Caki2 (cell line): ENCODE measurements at places on chromosomes 7 and 10. TPM values are rescaled to one million over a fixed set of nuclear protein-coding genes. Genes with fewer than 3 reads are reported as not detected.

The PRLHR gene
- total RNA-seq, result not detected in 2 replicates

The MMD2 gene
- not detected in 2 replicates for total RNA-seq

The DKK1 gene
- total RNA-seq, result 4.5 and 8.6 TPM in 2 replicates

The SAMD9L gene
- 0.17 and 1.0 TPM in 2 replicates for total RNA-seq

DNA sequence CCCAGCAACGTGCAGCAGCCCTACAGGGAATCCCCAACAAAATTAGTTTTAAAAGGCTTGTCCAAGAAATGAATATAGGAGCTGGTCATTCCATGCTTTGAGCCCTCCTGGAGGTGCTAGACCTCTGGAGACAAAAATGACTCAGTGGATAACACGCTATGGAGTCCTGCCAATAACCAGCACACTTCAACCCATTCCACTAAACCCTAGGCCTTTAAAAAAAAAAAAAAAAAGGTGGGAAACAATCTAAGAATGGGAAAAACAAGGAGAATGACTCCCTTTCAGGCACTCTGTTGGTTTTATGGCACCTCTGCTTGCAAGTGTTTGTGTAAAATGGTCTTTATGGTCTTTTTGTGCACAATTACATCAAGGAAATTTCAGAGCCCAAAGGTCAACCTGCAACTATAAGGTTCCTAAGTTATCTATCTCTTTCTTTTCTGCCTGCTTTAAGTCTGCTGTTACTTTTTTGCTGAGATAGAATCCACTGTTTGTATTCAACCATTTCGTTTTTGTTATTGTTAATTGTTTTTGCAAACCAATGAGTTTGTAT is 21.3 kb downstream of the AVL9 start:
- DNase-seq, result no peak

- DNase-seq, result no peak
These were observed 354.7 kb downstream of the OTUD1 start for GRCh38 chr10:23793577-23793976.

GRCh38 chr10:51642581-51642980 is 56.8 kb downstream of the CSTF2T start:
- no peak for DNase-seq

GRCh38 chr10:75662715-75663114 is 231.3 kb downstream of the LRMDA start:
- DNase-seq, result no peak

DNA sequence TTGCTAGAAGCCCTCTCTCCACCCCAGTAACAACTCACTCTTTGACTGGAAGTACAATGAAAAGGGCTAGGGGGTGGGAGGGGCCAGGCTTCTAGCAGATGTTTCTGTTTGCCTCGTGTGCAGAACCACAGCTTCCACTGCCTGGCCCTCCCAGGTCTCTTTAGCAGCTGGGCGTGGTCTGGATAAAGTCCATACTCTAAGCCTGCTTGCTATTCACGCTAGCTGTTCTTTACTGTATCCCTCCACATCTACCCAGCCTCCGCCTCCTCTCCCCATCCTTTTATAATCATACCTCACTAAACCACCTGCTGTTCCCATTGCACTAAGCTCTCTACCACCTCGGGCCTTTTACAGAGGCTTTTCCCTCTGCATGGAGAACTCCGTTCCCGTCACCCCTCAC is 288.8 kb downstream of the CAMK1D start:
- peak; percentile 30 for DNase-seq

DNA sequence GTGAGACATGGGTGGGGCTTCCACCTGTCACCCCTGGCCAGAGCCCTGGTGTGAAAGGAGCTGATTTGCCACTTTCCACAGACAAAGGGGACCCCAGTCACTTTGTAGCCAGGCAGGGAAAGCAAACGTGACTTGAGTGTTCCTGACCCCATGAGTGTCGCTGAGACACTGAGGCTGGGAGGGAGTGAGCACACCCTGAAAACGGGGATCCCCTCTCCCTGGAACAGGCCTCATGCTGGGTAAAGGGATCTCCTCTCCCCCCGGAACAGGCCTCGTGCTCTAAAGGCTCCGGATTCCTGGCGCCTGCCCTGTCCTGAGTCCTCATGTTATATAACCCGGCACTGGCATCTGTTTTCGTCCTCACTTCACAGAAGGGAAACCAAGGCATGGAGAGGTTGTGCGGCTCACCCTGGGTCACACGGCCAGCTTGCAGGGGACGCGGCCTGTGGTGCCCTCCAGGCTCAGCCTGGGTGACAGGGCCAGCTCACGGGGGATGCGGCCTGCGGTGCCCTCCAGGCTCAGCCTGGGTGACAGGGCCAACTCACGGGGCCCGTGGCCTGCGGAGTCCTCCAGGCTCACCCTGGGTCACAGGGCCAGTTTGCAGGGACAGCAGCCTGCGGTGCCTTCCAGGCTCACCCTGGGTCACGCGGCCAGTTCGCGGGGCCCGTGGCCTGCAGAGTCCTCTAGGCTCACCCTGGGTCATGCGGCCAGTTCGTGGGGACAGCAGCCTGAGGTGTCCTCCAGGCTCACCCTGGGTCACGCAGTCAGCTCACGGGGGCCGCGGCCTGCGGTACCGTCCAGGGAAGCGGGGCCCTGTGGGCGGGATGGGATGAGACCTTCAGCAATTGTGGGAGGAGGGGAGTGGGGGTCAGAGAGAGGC is 104.7 kb downstream of the PDGFA start:
- no peak for DNase-seq

- DNase-seq, result no peak
These were observed 411.0 kb downstream of the PTPRN2 start for GRCh38 chr7:158176561-158177173.

- DNase-seq, result no peak
These were observed 120.7 kb upstream of the PPIF start for GRCh38 chr10:79226391-79227245.

- DNase-seq, result no peak
These were observed 961.0 kb downstream of the GATA3 start for GRCh38 chr10:9015447-9015846.

DNA sequence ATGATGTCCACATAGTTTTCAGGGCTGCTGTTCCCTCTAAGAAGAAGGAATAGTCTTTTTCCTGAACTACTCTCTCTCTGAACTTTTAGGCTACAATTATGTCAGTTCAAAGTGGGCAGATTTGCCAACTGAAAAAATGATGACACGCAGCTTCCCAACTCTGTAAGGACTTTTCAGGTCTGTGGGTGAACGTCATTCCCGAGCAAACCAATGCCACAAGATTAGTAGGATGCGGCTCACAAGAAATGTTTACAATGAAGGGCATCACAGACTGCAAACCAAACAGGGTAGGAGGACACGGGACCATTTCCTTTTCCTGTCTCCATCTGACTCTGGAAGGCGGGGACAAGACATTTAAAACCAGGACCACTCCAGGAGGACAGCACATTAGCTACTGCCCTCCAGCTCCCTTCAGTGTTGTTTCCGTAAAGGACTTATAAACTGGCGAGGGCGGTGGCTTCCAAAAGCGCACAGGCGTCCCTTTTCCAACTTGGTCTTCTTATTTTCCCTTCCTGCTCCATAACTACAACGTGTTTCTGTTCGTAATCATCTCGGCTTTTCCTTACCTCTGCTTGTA is 539 bp upstream of the MKLN1 start:
- peak; percentile 71 for DNase-seq

DNA sequence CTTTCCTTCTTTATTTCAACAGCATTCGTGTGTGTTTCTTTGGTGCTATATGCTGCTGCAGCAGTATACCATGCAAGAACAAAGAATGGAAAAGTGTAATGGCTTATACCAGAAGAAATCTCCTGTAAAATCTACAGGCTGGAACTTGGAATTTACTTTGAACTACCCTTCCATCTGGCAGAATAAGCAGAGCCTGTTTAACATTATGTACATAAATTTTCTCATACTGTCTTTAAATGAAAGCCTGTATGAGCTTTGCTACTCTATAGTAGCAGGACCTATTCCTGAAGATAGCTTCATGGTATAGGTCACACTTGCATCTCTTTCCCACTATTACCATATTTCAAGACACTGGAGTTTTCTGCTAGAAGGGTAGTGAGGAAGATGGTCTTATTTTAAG is 522.1 kb upstream of the GHITM start:
- no peak for DNase-seq

- DNase-seq, result no peak
These were observed 88.5 kb downstream of the CCNY start for GRCh38 chr10:35424680-35425285.

DNA sequence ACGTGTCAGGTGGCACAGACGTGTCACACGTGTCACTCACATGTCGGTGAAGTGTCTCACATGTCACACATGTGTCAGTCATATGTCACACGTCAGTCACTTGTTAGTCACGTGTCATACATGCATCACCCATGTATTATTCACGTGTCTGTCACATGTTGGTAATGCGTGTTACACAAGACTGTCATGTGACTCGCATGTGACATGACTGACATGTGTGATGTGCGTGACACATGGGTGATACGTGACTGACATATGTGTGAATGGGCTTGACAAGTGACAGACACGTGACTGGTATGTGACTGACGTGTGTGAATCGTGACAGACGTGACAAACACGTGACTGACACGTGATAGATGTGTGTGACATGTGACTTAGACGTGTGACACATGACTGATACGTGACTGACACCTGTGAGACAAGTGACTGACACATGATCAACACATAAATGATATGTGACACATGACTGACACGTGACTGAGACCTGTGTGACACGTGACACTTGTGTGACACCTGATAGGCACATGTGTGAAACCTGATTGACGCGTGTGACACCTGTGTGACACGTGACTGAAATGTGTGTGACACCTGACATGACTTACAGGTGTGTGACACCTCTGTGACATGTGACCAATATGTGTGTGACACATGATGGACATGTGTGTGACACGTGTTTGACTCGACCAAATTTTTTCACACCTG is 56.1 kb downstream of the ZNF92 start:
- no peak for DNase-seq

DNA sequence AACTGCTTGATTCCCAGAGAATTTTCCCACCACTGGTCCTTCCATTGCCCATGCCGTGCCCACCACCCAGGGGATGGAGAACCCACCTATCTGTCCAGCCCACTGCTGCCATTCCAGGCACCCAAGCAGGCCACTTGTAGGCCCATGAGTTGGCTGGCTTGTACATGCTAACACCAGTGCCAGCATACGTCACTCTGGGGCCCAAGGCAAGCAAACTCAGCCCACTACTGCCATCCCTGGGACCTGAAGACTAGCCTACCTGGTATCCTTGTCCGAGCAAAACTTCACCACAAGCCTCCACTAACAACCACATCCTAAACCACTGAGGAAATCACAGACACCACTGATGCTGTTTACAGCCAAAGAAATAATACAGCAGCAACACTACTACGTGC is 44.7 kb upstream of the CDK6 start:
- DNase-seq, result no peak

DNA sequence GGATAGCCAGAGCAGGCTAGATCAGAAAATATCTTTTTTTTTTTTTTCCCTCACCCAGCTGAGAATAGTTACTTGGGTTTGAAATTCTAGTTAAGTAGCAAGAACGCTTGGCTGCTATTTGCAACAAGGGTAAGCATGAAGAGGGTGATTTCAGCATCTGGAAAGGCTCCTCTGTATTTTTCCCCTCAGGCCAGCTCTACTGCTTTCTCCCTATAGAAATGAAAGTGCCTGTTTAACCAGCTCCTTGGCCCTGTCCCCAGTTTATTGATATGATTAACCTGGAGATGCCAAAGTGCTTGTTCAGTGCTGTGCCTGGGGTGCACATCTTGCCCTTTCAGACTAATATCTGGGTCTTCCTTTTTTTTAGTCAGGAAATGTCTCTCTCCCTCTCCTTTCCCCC is 37.1 kb downstream of the AP3M1 start:
- DNase-seq, result no peak

- peak; percentile 13 for DNase-seq
These were observed 2.8 kb downstream of the BMPR1A start for GRCh38 chr10:86759073-86759672.

DNA sequence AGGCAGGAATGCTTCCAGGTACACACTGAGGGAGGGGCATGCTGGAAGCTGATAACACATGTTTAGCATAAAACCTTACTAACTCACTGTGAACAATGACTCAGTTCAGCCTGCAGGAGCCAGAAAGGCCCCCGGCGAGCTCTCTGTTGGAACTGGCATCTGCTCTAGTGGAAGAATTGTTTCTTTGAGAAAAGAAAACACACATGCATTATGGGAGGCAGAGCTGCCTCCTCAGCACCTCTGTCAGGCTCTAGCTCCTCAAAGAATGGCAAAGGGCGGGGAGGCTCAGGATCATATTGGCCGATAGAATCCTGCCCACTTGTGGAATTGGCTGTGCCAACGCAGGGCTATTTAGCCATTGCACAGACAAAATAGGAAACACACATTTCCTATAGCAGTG is 338.3 kb downstream of the CXCL12 start:
- peak; percentile 79 for DNase-seq

GRCh38 chr7:99120501-99120900 is 23.4 kb downstream of the SMURF1 start:
- DNase-seq, result no peak

DNA sequence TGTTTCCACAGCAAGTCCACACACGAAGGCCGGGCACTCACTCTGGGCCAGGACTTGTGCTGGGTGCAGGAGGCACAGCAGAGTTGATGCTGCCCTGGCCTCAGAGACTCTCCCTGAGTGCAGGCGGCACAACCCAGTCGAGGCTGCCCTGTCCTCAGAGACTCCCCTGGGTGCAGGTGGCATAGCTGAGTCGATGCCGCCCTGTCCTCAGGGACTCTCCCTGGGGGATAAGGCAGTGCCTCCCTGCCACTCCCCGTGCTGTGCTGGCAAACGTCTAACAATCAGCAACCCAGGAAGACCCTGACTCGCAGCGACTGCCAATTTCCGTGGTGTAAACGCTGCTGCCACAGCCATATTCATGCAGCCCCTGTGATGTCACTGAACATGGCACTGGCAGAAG is 93.1 kb downstream of the PDGFA start:
- DNase-seq, result no peak

DNA sequence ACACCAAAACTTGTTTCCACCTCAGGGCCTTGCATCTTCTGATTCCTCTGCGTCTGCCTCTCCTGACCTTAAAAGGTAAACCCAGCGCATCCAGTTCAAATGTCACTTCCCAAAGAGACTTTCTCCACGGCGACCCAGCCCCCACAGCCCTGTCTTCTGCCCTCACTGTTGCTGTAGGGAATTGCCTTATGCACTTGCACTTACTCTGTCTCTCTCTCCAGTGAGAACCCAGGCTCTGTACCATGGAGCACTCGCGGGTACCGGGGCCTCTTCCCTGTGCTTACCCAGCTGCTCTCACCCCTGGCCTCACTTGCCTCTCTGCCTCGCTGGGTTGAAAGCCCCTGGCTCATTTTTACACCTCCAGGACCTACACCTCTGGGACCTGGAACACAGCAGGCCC is 48.4 kb downstream of the AOC1 start:
- no peak for DNase-seq

DNA sequence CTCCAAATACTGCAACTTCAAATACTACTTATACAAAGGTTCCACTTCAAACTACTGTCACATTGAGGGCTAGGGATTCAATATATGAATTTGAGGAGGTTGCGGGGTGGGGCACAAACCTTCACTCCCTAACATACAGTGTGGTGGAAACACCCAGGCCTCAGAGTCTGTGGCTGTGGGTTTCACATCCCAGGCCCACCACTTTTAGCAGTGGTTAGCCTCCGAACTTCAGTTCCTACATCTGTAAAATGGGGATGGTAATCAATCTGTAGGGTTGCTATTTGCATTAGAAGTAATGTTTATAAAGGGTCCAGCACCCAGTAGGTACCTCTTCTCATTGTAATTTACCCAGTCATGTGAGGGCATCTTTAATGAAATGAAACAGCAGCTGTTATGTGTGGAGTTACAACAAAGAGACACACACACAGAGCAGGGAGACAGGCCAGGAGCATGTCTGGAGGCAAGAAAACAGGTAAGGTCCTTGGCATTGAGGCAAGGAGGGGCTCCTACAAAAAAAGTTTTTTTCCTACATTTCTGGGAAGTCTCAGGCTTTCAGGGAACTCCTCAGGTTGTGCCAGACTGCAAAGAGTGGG is 570.9 kb downstream of the LRMDA start:
- DNase-seq, result no peak
